ENCODE measurements at places on chromosomes 4 and X. TPM values are rescaled to one million over a fixed set of nuclear protein-coding genes. Genes with fewer than 3 reads are reported as not detected.

The PFKFB1 gene
- total RNA-seq = 1.6 TPM

The DUSP9 gene
- not detected for total RNA-seq

- no peak overlapping the region for H3K27ac ChIP-seq
- no peaks in the 10 kb centered on the region for H3K4me1 ChIP-seq
These were observed 493.7 kb downstream of the MAGEE1 start for GRCh38 chrX:76921176-76921575.

GRCh38 chr4:118034053-118034785, at the start of gene NDST3:
Gene NDST3 (plus strand): TSS chr4:118034486. CDS start chr4:118053911, 19,425 bp downstream.
- DNase-seq = peak; percentile 30
- peak within 1 kb of the TSS; percentile 68 for H3K4me3 ChIP-seq
- H3K27me3 ChIP-seq = peaks cover 16% of the 10 kb centered on the region
- H3K36me3 ChIP-seq = peaks cover 3% of the 10 kb centered on the region

DNA sequence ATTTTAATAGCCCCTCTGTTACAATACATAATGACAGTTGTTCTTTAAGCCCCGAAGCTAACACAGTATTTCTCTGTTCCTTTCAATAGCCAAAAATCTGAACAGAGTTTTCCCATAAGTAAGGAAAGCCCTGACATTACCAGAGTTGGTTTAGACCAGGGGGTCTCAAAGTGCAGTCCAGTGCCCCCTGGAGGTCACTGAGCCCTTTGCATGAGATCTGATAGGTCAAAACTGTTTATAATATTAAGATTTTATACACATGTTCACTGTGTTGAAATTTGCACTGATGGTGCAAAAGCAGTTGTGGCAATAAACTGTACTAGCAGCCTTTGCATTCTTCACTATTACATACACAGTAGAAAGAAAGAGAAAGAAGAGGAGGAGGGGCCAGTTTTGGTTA, 177.1 kb downstream of the SPANXN3 start:
- no peak overlapping the region for H3K4me3 ChIP-seq
- H3K27me3 ChIP-seq = no peaks in the 10 kb centered on the region
- no peak overlapping the region for H3K27ac ChIP-seq
- peaks cover 2% of the 10 kb centered on the region for H3K36me3 ChIP-seq

DNA sequence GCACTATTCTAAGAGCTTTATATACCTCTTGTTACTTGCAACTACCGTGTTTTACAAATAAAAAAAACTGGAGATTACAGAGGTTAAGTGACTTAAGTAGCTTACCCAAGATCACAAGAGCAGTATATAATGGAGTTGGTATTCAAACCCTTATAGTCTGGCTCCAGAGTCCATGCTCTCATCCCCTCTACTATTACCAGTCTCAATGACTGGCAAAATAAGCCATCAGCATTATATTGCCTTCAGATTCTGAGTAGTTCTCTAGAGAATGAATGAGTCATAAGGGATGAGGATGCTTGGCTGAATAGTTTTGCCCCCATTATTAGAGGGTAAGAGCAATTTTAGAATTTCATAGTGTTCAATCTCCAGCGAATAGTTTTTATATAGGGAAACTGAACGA, 170.1 kb upstream of the ATOH1 start:
- H3K4me1 ChIP-seq = no peaks in the 10 kb centered on the region
- DNase-seq = no peak
- H3K27ac ChIP-seq = no peak overlapping the region
- no peaks in the 10 kb centered on the region for H3K27me3 ChIP-seq
- no peak overlapping the region for H3K4me3 ChIP-seq
- H3K36me3 ChIP-seq = no peaks in the 10 kb centered on the region

GRCh38 chr4:153209410-153209809, 5.2 kb downstream of the TRIM2 start:
- no peaks in the 10 kb centered on the region for H3K36me3 ChIP-seq
- peaks cover 42% of the 10 kb centered on the region for H3K4me1 ChIP-seq
- no peak for DNase-seq
- H3K27me3 ChIP-seq = no peaks in the 10 kb centered on the region
- H3K4me3 ChIP-seq = no peak overlapping the region
- no peak overlapping the region for H3K27ac ChIP-seq

DNA sequence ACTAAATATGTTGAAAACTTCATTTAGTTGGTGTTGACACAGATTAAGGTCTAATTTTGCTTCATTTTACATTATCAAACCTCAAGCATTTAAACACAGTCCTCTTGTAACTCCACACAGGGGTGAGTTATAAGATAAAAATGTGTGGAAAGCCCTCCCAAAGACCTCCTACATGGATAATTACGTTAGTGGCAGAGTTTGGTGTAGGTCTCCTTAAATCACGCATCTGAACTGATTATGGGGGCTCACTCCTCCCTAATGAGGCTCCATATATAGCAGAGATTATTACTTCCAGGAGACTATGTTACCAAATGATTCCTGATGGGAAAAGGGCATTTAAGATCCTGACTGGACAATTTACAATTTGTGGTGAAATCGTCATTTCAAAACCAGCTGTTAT, 32.2 kb upstream of the VCX3B start:
- no peaks in the 10 kb centered on the region for H3K36me3 ChIP-seq
- H3K27ac ChIP-seq = no peak overlapping the region
- no peaks in the 10 kb centered on the region for H3K27me3 ChIP-seq
- DNase-seq = no peak
- H3K4me3 ChIP-seq = no peak overlapping the region

GRCh38 chrX:11532291-11533078, 133.2 kb downstream of the ARHGAP6 start:
- no peaks in the 10 kb centered on the region for H3K4me1 ChIP-seq
- H3K27ac ChIP-seq = no peak overlapping the region

DNA sequence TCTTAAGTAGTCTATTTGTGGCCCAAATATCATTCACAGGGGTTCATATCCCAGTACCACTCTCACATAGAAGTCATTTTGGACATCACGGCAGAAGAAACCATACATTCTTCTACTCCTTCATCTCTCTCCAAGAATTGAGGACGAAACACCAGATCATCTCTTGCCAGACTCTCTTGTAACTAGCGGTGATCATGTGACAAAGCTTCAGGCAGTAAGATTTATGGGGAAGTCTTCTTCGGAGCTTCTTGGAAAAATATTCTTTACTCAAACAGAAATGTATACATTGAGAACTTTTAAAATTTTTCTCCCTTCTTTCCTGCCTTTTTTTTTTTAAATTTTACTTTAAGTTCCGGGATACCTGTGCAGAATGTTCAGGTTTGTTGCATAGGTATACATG, 4.7 kb upstream of the TBC1D19 start:
- peaks cover 5% of the 10 kb centered on the region for H3K36me3 ChIP-seq
- peaks cover 23% of the 10 kb centered on the region for H3K4me1 ChIP-seq
- no peak overlapping the region for H3K27ac ChIP-seq

Measured in activated T-cell treated with anti-CD3 and anti-CD28 coated beads, Interleukin-2, amount 50 U/mL, for 72 hours (primary cell).